Tibial artery (tissue), 4 donors: ENCODE measurements at places on chromosomes 1 and 21.

- H3K4me3 ChIP-seq, result no peak overlapping the region
- no peaks in the 10 kb centered on the region for H3K36me3 ChIP-seq
- peaks cover 55% of the 10 kb centered on the region for H3K4me1 ChIP-seq
These were observed 27.8 kb upstream of the FMOD start for GRCh38 chr1:203378556-203379245.

GRCh38 chr1:107776900-107777663 is 187.9 kb downstream of the VAV3 start:
- no peaks in the 10 kb centered on the region for H3K27me3 ChIP-seq
- H3K4me1 ChIP-seq, result no peaks in the 10 kb centered on the region
- no peaks in the 10 kb centered on the region for H3K36me3 ChIP-seq
- no peak for DNase-seq
- no peak overlapping the region for H3K4me3 ChIP-seq

GRCh38 chr21:28151758-28152157 is 840.9 kb downstream of the LTN1 start:
- no peaks in the 10 kb centered on the region for H3K27me3 ChIP-seq
- H3K4me3 ChIP-seq, result no peak overlapping the region
- DNase-seq, result no peak
- H3K4me1 ChIP-seq, result no peaks in the 10 kb centered on the region

GRCh38 chr21:38255571-38256117 is 1.1 kb upstream of the KCNJ15 start:
- H3K4me3 ChIP-seq, result no peak overlapping the region
- DNase-seq, result no peak
- H3K4me1 ChIP-seq, result no peaks in the 10 kb centered on the region
- no peaks in the 10 kb centered on the region for H3K36me3 ChIP-seq

- H3K27ac ChIP-seq, result no peak overlapping the region
- no peak overlapping the region for H3K4me3 ChIP-seq
- DNase-seq, result no peak
- no peaks in the 10 kb centered on the region for H3K36me3 ChIP-seq
These were observed 286.2 kb downstream of the SPATA17 start for GRCh38 chr1:217917281-217917887.

DNA sequence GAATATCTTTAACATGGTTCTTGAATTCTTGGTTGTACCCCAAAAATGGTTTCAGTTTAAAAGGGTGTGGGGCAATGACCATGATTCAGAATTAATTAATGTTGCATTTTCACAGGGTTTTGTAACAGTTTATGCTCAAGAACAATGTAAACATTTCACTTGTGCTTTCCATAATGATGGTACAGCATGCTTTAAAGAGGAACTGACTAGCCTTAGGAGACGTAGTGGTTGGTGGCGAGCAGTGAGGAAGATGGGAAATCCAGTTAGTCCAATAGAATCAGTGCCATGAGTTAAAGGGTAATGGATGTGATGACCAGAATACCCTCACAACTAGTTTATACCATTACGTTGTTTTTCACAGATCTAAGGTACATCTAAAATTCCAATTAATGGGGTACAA is 138.0 kb downstream of the HS2ST1 start:
- H3K36me3 ChIP-seq, result no peaks in the 10 kb centered on the region
- no peaks in the 10 kb centered on the region for H3K4me1 ChIP-seq
- H3K27me3 ChIP-seq, result no peaks in the 10 kb centered on the region

- no peaks in the 10 kb centered on the region for H3K36me3 ChIP-seq
- no peak overlapping the region for H3K27ac ChIP-seq
- no peaks in the 10 kb centered on the region for H3K27me3 ChIP-seq
- no peak for DNase-seq
These were observed 839.4 kb upstream of the ADGRL4 start for GRCh38 chr1:79845936-79846335.

GRCh38 chr1:119549719-119550132 is 42.7 kb downstream of the HSD3B1 start:
- no peaks in the 10 kb centered on the region for H3K36me3 ChIP-seq
- no peaks in the 10 kb centered on the region for H3K4me1 ChIP-seq
- H3K4me3 ChIP-seq, result no peak overlapping the region
- H3K27ac ChIP-seq, result no peak overlapping the region
- peak; percentile 38 for DNase-seq

GRCh38 chr1:223271085-223271781 is 92.7 kb downstream of the SUSD4 start:
- no peaks in the 10 kb centered on the region for H3K27me3 ChIP-seq
- H3K27ac ChIP-seq, result no peak overlapping the region
- H3K36me3 ChIP-seq, result no peaks in the 10 kb centered on the region
- no peaks in the 10 kb centered on the region for H3K4me1 ChIP-seq

DNA sequence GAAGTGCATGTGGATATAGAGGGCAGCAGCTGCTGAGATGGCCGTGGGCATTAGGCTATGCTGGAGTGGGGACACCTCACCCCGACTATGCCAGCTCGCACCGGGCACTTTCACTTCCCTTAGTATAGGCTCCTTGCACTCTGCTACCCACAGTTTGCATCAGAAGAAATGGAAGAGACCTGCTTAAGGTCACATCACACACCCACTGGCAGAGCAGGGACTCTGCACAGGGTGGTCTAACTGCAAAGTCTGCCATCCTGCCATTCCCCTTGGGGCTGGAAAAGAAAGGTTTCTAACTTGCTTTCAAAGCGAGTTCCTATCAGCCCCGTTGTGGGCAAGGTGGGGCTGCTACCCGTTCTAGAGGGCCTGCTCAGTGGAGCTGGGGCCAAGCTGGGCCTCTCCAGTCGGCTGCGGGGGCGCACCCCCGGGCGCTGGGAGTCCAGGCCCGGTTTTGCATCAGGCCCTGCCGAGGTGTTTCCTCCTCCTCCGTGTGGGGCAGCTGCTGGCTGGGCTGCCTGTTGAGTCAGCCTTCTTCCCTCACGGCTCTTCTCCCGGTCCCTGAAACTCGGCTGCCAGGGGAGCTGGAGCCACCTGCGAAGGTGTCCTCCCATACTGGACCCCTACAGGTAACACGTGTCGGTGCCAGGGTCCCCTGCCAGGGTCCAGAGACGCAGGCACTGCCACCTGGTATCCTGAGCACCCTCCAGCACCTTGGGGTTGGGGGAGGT is at the start of gene SYTL1:
TSS of gene SYTL1 (plus strand) at position 498 of the 728 bp plus-strand sequence. CDS start 3,313 bp downstream, outside the sequence.
- no peak within 1 kb of the TSS for H3K4me3 ChIP-seq
- peaks cover 2% of the 10 kb centered on the region for H3K36me3 ChIP-seq
- DNase-seq, result no peak
- no peaks in the 10 kb centered on the region for H3K27me3 ChIP-seq
- no peak within 1 kb of the TSS for H3K27ac ChIP-seq
